Fibroblast of skin of left quadriceps (primary cell): ENCODE measurements at places on chromosomes 13 and 19.

DNA sequence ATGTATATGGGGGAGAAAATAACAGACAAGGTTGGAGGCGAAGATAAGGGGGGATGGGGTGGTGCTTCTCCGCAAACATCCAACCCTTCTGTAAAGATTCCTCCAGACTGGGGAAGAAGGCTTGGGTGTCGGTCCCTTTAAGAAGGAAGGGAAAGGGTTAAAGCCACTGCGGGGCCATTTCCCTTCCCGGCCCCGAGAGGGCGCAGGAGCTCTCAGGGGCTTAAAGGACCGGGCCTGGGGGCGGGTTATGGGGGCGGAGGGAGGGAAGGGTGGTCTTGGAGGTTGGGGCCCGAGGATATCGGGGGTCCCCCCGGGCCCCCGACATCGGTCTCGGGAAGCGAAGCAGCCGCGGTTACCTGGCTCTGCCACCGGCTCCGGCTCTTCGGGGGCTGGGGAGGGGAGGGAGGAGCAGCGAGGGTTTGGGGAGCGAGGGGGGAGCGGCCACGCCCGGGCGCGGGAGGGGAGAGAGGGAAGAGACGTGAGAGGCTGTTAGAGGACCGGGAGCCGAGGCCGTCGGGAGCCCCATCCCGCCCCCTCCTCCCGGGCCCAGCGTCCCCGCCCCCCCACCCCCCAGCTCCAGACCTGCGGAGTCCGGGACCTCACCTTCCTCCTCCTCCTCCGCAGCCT is 2.8 kb downstream of the TNNT1 start:
- DNase-seq, result no peak

DNA sequence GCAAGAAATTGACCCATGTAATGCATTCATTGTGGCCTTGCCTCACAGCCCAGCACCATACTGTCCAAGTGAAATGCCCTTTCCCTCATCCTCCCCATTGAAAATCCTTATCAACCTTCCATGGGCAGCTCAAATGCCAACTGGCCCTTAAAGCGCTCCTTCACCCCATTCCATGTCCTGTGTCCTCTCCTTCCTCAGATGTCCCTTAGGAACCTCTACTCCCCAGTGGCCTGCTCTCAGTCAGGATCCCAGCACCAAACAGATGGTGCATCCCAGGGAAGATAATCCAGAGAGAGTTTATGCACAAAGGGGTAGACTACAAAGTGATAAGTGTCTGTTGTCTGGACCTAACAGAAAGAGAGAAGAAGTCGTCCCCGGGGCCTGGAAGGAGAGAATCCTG is 407.4 kb upstream of the ZNF507 start:
- DNase-seq, result no peak

- no peak for DNase-seq
Observed at GRCh38 chr13:108272333-108272732, 2.8 kb downstream of the TNFSF13B start.

- DNase-seq, result no peak
Observed at GRCh38 chr13:106918557-106918860, 350.6 kb upstream of the ARGLU1 start.

DNA sequence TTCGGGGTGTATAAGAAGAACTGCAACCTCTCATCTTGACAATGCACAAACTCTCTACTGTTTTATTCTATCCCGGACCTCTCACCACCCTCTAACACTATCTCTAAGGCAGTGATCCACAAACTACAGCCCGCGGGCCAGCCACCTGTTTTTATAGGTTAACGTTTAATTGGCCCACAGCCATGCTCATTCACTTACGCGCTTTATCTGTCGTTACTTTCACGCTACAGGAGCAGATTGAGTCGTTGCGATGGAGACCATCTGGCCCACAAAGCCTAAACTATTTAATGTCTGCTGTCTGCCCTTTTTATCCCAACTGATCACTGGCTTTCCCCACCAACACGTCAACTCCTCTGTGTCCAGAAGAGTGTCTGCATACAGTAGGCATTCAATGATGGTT is 158.9 kb downstream of the CACNA1A start:
- no peak for DNase-seq

- DNase-seq, result no peak
Observed at GRCh38 chr19:14361824-14362223, 19.4 kb upstream of the ADGRE5 start.

DNA sequence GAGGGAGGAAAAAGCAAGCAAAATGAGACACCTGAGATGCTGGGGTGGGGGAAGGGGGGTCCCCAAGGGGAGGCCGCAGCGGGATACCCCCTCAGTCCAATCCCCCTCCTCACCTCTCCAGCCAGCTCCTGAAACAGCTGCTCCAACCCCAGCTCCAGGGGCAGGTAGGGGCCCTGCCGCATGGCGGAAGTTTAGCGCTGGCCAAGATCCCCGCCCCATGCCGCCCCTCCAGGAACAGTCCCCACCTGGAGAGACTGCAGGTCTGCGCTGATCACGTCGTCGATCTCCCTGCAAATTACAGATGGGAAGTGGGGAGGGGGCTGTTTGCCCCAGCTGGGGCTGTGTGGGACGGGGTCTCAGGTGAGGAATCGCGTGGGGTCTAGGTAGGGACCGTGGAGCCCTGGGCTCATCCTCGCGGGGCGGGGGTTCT is 9.0 kb downstream of the CAPN12 start:
- DNase-seq, result no peak

GRCh38 chr19:3046698-3047495 is 15.4 kb downstream of the TLE5 start:
- DNase-seq, result no peak

- peak; percentile 27 for DNase-seq
Observed at GRCh38 chr13:30846311-30846710, 59.8 kb upstream of the MEDAG start.
